Stimulated activated naive CD8-positive, alpha-beta T cell treated with anti-CD3 and anti-CD28 coated beads, Interleukin-15, amount 100 ng/mL, for 72 hours (primary cell): ENCODE measurements at places on chromosomes 11 and 22.

GRCh38 chr11:78828676-78829075, 254.0 kb upstream of the NARS2 start:
- DNase-seq = no peak

DNA sequence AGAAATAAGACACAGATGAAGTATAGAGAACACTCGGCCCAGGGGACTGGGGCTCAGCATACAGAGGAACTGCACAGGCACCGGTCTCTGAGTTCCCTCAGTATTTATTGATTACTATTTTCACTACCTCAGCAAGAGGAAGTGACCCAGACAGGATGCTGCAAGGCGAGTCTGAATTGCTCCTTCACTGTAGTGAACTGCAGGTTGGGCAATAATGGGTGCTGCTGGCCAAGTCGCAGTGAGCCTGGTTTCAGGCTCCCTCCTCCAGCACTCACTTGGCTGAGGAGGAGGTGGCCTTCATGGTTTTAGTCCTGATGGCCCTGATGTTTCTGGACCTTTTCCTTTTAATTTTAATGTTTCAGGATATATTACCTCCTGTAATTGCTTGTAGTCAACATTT, 10.4 kb downstream of the OR52K2 start:
- no peak for DNase-seq

DNA sequence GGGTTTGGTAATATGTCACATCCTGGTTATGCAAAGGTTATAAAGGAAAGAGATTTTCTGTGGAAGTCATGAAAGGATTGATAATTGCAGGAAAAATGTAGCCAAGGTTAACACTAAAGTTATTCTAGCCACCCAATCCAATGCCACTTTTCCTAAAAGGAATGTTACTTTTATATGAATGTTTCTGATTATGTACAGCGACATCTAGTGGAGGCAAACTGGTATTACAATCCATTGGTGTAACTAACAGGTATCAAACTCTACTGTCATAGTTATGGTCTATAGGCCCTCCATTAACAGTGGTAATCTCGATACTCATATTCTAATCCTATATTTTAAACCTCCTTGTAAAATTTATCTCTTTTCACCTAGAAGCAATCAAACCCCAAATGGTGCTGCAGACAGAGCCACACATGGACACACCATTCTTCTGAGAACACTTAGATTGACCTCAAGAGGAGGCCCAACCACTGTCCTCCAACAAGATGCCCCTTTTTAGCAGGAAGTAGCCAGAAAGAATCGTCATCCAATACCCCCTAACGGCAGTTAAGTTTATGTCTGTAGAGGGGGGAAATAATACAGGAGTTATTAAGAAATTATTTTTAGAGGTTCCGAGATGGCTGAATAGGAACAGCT, 74.9 kb upstream of the RAG2 start:
- no peak for DNase-seq

DNA sequence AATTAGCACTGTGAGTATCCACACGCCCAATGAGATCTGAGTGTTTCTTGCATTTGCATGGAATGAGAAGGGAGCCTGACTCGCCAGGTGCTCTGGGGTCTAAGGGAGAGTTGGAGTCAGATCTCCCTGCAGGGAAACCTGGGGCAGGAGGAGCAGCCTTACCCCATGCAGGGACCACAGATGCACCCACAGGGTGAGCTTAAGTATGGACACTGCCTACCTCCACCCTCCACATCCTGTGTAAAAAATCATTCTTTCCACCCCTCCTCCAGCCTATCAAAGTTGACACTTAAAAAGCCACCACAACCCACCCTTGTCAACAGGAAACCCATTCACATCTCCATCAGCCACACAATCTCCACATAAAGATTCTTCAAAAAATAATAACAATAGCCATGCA, 67.0 kb upstream of the IGLL5 start:
- DNase-seq = peak; percentile 22

DNA sequence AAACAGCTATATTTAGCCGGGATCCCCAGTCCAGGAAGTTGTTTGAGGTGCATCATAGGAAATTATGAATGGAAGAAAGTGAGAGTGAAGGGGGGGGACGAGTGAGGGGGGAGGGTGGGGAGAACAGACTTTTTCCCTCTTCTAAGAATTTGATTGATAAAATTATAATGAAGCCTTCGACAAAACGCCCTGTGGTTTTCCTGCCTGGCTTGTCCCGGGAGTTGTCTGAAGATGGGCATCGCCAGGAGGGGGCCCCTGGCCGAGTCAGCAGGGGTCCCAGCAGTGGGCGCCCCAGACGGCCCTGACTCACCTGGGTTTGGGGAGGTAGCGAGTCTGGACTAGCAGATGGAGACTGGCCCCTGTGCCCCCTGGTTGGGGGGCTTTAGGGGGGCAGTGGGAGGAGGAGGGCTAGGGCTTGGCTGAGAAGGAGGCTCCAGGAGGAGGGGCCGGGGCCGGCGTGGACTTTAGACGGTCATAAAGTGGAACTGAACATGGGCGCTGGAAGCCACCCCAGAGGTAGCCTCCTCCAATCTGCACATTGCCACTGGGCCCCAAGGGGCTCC, 336 bp upstream of the LIF start:
- DNase-seq = no peak

- DNase-seq = no peak
Measured at GRCh38 chr22:23823331-23823791, 15.4 kb downstream of the DERL3 start.

DNA sequence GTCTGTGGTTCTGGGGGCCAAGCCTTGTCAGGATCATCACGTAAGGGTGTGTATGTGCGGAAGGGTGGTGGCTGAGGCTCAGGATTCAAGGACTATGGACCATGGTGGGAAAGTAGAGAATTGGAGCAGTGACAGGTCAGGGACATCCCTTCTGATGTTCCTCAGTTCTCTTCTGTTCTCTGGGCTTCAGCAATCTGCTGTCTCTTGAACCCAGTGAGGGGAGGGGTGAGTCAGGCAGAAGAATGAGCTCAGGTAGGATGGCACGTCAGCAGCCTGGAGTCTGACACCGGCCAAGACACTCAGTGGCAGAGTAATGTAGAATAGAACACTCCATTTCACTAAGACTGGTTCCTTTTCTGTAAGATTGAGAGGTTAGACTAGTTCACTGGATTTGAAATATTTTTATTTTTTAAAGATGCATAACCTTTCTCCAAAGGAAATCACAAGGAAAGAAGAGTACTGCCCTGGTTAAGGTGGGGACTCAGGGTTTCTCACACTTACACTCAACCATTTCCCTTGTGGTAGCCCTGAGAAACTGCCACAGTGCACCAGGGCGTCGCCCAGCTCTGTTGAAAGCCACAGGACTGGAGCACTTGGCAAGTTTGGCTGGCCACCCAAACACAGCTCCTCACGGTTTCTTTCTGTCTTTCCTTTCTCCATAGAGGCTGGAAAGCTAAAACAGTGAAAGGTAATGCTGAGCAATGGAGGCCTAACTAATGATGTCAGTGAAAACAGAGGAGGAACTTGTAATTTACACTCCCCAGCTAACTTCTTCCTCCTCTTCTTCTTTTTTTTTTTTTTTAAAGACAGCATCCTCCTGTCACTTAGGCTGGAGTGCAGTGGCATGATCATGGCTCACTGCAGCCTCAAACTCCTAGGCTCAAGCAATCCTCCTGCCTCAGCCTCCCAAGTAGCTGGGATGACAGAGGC, 23.1 kb upstream of the MICAL2 start:
- peak; percentile 41 for DNase-seq

DNA sequence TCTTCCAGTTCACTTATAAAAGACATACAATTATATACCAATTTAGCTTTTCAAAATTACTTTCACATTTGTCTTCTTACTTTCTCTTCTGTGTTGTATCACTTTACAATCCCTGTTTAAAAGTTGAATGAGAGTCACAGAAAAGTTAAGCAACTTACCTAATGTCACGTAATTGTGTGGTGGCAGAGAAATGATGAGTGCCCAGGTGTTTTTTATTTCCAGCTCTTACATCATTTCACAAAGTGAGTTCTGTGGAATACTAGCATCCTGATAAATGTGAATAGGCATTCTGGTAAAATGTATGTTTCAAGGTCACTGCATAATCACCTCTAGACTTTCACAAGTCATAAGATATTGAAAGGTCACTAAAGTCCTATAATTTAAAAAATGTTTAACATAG, 133.0 kb upstream of the FIBIN start:
- DNase-seq = no peak

DNA sequence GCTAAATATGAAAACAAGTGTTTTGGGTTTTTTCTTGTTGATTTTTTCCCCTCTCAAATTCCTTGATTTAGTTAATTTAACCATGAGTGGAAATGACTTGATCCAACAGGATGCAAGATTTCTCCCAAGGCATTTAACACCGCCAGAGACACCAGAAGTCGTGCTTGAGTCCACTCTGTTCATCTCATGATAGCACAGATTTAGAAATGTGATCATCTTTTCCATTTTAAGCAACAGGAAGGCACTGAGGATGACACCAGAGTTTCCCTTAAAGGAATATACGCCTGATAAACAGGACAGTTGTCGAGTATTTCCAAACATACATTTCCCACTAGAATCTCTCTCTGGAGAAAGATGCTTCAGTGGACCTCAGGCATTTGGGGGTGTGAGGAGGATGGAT, 318.7 kb downstream of the CADM1 start:
- DNase-seq = no peak

- DNase-seq = no peak
Measured at GRCh38 chr11:32426819-32427615, 8.3 kb downstream of the WT1 start.

DNA sequence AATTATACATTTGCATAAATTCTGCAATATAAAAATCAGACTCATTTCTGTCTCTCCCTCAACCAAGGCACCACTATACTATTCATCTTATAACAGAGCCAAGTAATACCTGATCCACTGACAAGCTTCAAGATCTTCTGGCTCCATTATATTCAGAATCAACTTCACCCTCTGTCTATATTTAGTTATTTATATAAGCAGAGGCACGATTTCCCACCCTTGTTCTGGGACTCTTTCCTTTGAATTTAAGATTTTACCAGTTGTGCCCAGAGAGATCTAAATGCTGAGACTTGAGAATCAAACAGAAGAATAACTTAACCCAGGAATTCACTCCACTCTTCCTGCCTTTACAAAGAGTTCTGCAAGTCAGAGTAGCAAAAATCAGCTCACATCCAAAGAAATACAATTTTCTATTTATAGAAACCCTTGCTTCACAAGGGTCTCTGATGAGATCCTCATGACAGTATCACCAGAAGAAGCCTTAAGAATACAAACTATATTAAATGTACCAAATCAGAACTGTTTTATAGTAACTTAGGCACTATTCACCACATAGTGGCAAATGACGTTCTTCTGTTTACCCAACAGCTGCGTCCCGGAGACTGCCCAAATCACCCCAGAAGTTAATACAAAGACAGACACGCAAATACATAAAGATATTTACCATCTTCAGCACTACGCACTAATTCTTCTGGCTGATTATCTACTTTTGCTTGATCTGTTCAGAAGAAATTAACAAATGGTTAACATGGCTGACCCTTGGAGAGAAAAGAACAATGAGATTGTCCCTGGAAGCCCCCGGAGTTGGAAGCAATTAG, 32.3 kb upstream of the CCDC89 start:
- DNase-seq = no peak

DNA sequence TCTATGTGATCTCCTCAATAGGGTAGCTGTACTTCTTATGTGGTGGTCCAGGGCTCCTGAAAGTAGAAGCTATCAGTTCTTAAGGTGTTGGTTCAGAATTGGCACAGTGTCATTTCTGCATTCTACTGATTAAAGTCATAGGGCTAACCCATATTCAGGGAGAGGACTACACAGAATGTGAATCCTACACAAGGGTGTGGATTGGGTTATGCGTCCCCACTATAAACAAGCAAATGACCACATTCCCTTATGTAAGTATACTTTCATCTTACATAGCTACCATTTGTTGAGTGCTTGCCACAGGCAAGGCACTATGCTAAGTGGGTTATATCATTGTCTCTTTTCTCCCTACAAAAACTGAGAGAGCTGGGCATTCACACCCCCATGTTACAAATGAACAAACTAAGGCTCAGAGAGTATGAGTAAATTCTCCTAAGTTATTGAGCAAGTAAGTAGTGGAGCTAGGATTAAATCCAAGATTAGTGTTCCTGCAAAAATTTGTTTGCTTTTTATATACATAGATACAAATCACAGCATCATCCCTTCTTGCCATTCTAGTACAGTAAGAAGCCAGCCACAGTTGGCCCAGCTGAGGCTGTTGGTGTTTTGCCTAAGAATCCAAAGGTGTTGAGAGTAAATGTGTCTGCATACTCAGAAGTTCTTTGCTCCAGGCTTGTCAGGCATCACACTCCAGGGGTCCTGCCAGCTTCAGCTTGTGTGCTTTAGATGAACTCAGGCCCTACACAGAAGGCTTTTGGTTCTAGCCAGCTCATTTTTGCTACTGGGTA, 157.8 kb downstream of the KIF18A start:
- DNase-seq = no peak

DNA sequence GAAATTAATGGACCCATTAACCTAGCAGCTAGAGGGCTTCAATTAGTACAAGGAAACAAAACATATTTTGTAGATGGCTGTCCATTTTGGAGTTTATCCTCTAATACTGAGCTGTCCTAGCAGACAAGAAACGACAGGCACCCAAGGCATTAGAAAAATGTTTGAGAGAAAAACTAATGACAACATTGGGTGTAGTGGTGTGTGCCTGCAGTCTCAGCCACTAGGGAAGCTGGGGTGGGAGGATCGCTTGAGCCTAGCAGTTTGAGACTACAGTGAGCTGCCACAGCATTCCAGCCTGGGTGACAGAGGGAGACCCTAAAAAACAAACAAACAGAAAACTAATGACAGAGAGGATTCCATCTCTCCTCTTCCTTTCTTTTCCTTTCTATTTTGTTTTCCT, 1.5 kb downstream of the A4GALT start:
- DNase-seq = no peak
